Hindlimb muscle (tissue), 1 donor: ENCODE measurements at places on chromosomes 6 and 20.

DNA sequence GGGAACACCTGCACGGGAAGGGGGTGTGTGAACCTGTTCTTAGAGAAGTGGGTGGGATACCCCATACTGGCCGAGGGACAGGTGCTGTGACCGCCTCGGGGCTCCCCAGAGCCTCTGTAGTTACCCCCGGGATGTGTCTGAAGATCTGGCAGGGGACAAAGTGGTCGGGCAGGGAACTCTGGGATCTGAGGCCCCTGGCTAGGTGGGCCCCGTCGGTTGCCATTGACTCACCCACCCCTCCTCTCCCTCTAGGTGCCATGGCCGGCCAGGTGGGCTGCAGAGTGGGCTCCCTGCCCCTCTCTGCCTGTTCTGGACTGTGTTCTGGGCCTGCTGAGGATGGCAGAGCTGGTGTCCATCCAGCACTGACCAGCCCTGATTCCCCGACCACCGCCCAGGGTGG lies 4.3 kb downstream of the BIRC7 start:
- DNase-seq = no peak

- DNase-seq = no peak
Observed at GRCh38 chr6:124770784-124771183, 191.5 kb upstream of the RNF217 start.

- DNase-seq = no peak
Observed at GRCh38 chr6:107653183-107653580, 163.3 kb downstream of the SOBP start.

GRCh38 chr6:131692031-131692430 lies 9.2 kb downstream of the OR2A4 start:
- no peak for DNase-seq

DNA sequence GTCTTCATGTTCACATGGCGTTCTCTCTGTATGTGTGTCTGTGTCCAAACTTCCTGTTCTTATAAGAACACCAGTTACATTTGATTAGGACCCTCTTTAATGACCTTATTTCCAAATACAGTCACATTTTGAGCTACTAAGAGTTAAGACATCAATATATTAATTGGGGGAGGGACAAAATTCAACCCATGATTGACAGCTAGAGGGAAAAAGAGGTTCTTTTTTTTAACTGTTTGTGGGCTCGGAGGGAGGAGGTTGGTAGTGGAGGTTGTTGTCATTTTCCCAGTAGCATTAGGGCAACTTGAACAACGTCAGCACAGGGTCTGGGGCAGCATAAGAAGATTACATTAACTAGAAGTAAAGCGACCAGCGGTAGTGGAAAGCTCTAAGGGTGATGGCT lies 2.3 kb upstream of the GMDS start:
- no peak for DNase-seq

DNA sequence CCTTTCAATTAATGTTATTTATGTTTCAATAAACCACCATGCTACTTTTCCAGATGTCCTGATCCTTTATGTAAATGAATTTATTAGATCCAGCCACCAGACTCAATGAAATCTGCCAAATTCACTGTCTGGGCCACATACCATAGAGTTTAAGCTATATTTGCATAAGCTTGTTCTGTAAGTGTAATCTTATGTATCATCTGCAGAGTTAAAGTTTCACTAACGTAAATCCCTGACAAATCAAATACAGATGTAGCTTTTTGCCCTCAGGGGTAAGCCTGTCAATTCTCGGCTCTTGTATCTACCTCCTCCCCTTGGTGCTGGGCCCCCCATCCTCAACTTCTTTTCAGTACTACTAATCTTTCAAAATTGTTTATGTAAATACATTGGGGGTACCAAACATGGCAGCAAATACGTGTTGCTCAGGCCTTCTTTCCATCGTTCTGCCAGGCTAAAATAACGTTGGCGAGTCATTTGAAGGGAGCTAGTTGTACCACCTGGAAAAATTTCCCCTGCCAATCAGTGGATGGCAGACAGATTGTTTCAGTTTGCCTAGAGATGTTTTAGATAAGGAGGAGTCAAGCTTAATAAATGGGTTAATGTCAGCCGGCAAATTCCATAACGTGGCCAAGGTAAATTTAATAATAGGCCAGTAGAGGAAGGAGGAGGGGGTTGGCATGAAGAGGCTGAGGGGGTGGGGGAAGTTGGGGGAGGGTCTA lies 79.6 kb downstream of the RPS12 start:
- no peak for DNase-seq

GRCh38 chr6:25404693-25405169 lies 125.6 kb downstream of the CARMIL1 start:
- DNase-seq = no peak

GRCh38 chr6:132768051-132768517 lies 10.4 kb upstream of the VNN2 start:
- no peak for DNase-seq

DNA sequence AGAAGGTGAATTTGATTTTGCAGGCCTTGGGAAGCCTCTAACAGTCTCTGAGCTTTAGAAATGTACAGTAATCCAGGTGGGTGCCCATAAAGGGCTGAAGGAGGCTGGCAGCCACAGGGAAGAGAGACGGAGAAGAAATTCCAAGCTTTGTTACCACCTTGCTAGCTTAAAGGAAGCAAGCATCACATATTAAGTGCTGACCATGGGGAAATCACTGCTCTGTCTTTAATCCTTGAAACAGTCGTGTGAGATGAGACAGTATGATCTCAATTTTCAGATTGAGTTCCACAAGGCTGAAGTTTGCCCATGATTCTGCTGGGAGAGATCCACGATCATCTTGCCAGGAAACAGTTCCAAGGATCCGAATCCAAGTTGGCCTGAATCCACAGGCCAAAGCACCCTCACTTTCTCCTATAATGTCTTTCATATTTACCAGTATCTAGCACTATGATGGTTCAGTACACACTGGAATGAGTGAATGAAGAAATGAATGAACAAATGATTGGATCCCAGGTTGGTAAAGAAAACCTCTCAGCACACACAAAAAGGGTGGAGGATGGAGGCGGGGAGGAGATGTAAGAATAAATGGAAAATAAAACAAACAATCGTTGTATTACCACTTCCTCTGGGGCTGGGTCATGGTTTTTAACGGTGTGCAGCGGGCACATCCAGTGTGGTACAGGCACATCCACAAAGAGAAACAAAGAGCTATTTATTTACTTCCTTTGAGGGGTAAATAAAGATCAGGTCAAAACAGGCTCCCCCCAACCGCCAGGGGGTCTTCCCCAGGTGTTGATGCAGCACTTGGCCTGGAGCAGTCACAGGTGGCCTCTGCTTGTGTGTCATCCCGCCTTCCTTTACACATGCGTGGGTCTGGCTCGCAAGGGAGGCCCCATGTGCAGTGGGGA lies 28.2 kb upstream of the TAF8 start:
- DNase-seq = no peak

GRCh38 chr6:163333701-163334663 lies 80.5 kb upstream of the QKI start:
- no peak for DNase-seq

- no peak for DNase-seq
Observed at GRCh38 chr20:25282034-25282781, 34.3 kb downstream of the PYGB start.

- no peak for DNase-seq
Observed at GRCh38 chr6:110999634-111000270, 17.9 kb downstream of the RPF2 start.

DNA sequence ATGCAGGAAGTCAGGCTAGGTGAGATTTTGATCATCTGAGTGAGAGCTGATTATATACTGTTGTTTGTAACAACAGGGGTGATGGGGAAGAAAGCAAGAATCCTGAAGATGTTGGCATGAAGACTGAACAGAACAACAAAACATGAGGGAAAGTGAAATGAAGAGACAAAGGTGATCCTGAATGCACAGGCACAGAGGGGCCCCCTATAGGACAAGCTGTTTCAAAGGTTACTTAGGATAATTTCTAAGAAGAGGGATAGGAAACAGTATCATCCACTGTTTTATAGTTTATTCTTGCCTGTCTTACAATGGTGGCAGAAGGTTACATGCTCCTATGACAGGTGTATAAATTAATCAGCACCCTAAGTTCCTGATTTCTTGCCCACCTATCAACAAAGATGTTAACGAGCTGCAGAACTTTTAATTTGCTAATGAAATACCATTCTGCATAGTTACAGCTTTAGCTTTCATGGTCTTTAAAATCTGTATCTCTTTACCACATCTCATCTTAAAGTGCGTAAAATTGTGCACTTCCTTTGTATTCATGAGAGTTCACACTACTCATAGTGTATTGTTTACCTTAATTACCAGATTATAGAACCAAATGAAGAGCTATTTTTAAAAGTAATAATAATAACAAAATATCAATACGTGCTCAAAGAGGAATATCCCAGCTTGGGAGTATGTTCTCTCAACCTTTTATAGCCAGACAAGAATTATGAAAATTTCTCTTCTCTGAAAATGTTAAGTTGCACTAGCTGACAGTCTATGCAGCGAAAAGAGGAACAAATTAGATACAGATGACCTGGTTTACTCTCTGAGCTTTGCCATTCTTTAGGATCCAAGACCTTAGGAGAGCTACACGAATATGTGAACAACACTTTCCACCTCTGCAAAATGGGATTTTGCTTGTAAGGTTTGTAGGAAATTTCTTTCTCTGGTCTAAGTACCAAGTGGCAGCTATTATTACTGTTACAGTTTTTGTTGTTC lies 192.5 kb downstream of the EDN1 start:
- no peak for DNase-seq

GRCh38 chr6:7917729-7918128 lies 7.1 kb upstream of the TXNDC5 start:
- DNase-seq = no peak
